Stimulated activated CD4-positive, alpha-beta T cell treated with anti-CD3 and anti-CD28 coated beads, Interleukin-1b, Interleukin-23, amount 100 ng/mL, for 4 hours (primary cell): ENCODE measurements at places on chromosomes 5 and 9.

GRCh38 chr5:106376522-106376921 lies 1294.2 kb downstream of the EFNA5 start:
- no peak for DNase-seq

- DNase-seq: no peak
These were observed 30.9 kb downstream of the SARDH start for GRCh38 chr9:133707065-133707762.

- no peak for DNase-seq
These were observed 2.1 kb upstream of the HSDL2 start for GRCh38 chr9:112377684-112378327.

GRCh38 chr5:142455856-142456255 lies 131.0 kb upstream of the SPRY4 start:
- DNase-seq: no peak

GRCh38 chr9:81522716-81523551 lies 166.4 kb downstream of the TLE1 start:
- no peak for DNase-seq

- no peak for DNase-seq
These were observed 41.7 kb downstream of the ACTL7B start for GRCh38 chr9:108813951-108814601.

- DNase-seq: no peak
These were observed 1.5 kb downstream of the C9orf40 start for GRCh38 chr9:74951107-74951720.

DNA sequence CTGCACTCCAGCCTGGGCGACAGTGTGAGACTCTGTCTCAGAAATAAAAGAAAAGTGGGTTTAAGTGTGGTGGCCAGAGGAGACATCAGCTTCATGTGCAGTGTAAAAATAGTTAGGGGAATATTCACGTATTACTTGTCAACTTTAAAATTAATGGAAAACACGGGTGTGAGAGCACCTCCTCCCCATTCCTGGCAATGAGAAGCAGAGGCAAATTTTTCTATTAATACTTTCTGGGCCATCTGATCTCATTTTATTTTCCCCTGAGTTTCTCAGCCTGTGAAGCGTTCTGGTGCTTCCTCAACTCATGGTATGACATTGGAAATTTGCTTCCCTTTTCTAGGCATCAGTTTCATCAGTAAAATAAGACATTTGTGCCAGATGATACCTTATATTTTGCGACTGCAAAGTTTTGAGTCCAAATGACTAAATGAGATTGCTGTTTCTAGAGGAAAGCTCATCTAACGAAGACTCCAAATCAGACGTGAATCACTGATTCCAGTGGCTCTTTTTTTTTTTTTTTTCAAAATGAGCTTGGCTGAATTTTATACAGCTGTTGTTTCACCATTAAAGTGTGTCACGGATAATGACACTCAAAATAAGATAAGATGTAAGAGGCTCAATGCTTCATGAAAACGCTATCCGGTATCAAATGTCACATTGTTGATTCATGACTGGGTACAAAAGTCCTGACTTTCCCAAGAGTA lies 104.6 kb downstream of the MSX2 start:
- DNase-seq: no peak

DNA sequence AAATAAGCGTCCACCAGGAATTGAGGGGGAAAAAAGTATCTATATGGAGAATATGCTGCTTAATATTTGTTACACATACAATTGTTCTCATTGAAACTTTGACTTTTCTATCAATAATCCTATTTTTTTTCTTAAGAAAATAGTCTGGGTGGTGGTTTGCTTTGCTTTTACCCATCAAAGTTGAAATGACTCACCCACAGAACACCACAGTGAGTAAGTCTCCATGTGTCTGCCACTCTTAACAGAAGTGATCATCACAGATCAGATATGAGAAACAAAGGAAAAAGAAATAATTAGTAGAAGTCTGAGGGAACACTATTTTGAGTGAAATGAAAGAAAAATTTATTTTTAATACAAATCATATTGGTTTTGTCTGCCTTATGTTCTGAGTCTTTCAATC lies 742.8 kb downstream of the CDH9 start:
- DNase-seq: no peak

DNA sequence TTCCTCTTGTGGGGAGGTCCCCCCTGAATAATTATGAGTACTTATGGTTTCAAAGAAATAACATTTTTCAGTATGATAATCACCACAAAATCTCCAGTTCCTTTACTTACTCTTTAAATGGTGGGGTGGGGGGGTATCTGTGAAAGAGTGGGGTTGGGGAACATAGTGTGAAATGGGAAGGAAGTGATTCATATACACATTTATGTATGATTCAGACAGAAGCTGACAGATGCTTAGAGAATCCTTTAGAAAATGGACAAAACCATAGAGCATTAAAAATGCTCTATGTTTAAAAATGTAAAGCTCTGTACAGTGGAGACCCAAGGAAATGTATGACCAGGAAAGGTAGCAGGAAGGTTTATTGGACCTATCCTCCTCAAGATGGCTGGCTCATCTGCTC lies 267.5 kb upstream of the GRIA1 start:
- DNase-seq: no peak

- no peak for DNase-seq
These were observed 29.7 kb upstream of the FCN1 start for GRCh38 chr9:134947265-134947955.

GRCh38 chr5:14347522-14347921 lies 204.4 kb downstream of the TRIO start:
- no peak for DNase-seq

DNA sequence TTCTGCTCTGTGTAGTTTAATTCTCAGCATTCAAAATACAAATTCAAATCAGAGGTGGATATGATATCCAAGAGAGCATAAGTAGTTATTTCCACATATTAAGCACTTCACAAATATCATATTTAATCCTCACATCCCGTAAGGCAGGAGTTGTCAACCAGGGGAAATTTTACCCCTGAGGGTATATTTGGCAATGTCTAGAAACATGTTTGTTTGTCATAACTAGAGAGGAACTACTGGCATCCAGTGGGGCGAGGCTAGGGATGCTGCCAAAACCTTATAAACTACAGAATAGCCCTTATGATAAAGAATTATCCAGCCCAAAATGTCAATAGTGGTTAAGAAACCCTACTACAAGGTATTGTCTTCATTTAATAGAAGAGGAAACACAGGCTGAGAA lies 619.4 kb downstream of the SLCO4C1 start:
- no peak for DNase-seq

GRCh38 chr5:175344331-175345195 lies 99.4 kb downstream of the DRD1 start:
- DNase-seq: no peak

DNA sequence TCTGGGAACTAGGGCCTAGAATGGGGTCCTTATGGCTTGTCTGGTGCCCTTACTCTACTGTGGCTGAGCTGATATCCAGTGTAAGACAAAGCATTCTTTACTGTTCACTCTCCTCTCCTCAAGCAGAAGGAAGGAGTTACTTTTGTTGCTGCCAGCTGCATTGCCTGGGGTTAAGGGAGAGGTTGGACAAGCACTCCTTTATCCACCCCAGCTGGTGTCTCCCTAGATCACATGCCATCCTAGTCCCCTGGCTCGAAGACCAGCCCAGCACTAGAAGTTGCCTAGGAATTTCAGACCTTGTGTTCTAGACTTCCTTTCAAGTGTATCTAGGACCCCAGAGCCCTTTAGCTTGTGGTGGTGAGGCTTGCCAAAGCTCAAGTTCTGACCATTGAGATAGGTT lies 1051.5 kb upstream of the C9orf72 start:
- no peak for DNase-seq

GRCh38 chr5:108884736-108885135 lies 137.0 kb downstream of the FER start:
- no peak for DNase-seq

GRCh38 chr5:166497496-166498104 lies 1793.8 kb upstream of the WWC1 start:
- no peak for DNase-seq
